ENCODE measurements at places on chromosomes 7 and 10.

DNA sequence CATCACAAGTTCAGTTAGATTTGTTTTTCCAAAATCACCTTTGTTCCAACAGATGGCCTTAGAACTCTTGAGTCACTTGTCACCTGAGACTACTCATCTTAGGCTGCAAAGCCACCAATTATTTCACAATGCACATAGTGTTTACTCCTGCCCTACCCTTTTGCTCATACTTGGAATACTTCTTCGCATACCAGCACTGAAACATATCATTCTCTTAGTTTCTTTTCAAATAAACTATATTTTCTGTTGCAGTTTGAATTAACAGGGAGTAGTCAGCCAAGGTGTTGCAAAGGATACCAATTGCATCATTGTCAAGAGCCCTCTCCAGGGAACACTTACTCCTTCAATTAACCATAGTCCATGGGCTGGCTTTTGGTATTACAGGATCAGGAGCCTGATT lies 71.0 kb downstream of the CASD1 start:
- DNase-seq: no peak

DNA sequence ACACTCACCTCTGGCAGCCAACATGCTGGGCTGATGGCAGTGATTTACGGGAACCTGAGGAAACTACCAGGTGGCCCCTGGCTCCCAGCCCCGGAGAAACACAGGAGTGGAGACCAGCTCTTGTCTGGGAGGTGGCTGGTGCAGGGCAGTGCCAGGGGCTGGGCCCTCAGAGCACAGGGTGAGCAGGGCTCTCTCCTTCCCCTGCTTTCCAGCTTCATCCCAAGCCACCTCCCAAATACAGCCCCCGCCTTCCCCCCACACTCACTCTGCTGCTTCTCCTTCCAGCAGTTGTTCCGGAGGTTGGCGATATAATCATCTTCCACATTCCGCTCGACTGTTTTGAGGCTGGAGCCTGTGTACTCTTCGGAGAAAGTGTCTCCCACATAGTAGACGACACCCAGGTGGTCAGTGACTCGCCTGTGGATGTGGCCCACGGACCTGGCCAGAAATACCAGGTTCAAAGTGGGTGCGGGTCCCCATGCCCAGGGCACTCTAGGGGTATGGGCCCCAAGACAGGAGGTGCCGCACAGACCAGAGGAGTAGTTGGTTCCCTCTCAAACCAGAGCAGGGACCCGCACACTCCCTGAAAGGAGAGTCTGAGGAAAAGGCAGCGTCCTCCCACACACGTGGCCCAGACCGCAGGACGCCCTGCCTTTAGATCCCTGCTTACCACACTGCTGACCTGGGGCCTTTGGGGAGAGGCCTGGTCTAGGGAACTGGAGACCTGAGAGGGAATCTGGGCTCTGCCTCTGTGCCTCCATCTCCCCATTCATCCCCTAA lies 18.3 kb downstream of the DNAJB12 start:
- DNase-seq: no peak

DNA sequence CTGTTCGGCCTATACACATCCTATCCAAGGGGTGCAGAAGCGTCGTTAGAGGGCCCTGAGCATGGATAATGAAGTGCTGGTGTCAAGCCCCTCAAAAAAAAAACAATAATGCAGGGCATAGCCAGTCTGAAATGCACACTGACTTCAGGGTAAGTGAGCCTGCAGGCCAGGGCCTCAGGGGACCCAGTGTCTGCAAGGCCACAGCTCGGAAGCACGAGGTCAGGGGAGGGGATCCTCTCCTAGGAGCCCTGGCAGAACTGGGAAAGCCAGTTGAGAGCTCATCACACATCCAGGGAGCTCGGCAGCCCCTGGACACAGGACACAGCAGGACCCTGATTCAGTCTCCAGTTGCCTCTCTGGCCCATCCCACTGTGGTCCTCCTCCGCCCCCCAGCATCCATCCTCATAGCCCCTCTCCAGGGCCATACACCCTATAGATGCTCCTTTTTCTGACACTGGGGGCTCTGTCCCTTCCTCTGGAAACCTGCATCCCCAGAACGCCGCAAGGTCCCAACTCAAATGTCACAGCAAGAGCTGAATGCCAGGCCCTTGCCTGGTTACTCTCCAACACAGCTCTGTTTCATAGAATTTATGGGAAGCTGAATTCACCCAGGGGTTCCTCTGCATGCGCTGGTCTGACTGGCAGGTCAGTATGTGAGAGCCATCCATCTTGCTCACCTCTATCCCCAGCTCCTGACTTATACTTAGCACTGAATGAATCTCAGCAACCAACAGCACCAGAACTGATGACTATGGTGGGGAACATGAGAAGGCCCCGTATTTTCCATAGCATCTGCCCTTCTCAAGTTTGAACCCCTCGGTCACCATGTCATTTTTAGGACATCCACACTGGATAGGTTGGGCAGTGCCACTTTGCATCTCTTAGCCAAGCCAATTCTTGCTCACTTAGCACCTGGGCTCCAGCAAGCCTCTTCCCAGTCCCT lies 717.0 kb upstream of the IGFBP3 start:
- no peak for DNase-seq

- no peak for DNase-seq
Measured at GRCh38 chr10:120601999-120602398, 145.0 kb downstream of the PLPP4 start.

DNA sequence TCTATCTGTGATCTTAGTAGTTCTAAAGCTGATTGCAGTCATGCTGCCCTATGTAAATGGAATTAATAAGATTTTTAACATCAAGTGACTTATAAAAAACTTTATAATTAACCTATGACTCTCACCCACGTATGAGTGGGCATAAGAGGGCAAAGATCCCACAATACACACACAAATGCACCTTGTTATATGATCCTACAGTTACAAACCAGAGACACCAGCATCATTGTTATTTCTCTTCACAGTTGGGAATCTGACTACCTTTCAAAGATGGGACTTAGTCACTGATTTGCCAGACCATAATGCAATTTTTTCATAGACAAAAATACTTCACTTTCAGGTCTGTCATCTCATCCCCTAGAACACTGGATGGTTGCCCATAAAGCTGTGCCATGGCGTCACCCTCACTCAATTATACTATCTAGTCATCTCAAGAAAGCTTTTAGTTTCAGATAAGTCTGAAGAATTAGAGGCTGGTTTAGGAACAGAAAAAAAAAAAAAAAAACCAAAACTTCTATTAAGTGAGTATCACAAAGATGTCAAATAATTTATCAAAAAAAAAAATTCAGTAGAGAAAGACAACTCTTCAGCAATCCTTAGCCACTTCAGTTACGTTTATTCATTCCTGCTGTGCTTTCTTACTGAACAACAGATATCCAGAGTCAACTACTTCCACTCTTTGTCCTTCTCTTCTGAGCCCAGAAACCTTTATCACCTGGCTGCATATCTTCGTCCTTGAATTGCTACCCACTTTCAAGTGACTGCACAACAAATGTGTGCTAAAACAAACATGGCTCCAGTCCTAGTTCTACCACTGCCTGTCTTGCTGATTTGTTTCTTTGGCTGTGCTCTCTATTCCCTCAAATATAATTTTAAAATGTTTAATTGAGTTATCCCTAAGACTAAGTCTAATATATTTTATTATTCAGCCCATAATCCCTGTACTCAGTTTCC lies 175.0 kb upstream of the CHRM2 start:
- no peak for DNase-seq

GRCh38 chr10:118978998-118979350 lies 50.5 kb upstream of the NANOS1 start:
- DNase-seq: no peak

- no peak for DNase-seq
Measured at GRCh38 chr10:58994226-58995057, 182.0 kb upstream of the PHYHIPL start.

DNA sequence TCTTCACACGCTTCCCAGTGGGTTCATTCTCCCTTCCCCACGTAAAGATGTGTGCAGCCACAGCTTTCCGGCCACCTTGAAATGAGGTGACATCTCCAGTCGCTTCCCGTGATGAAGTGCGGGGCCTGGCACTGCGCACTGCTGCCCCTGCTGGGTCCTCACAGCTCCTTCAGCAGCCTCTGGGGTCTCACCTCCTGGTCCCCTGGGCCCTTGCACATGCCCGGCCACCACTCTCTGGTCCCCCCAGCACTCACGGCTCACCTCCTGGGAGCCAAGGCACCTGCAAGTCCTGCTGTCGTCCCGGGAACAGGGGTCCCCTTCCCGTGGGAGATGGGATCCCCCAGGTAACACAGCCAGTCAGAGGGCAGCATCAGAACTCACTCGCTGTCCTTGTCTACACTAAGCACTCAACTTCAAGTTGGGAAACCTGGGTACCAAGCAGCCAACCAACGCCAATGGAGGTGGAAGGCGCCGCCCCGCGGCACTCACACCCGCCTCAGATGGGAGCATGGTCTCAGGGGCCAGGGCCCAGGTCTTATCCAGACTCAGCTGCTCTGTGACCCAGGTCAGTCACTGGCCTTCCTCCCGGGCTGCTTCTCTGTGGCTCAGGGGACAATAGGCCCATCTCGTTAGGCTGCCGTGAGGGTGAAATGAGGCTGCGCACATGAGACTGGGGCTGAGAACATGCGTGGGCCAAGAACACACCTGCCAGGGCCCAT lies 176.2 kb downstream of the PTPRN2 start:
- no peak for DNase-seq

GRCh38 chr7:2614631-2615330 lies 17.0 kb upstream of the TTYH3 start:
- DNase-seq: no peak

GRCh38 chr10:123394382-123394781 lies 240.2 kb downstream of the BUB3 start:
- DNase-seq: no peak

- DNase-seq: no peak
Measured at GRCh38 chr7:23093546-23093945, 12.0 kb upstream of the KLHL7 start.

DNA sequence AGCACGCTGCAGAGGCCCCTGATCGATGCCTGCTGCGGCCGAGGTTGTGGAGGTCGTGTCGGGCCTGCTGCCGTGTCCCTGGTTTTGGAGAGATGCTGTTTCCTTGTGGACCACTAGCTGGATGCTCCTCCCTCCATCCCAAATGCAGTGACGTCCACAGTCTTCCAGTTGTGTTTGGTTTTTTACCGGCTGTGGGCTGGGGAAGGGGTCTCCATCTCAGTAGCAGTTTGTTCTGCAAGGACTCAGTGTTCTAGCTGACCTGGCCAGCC lies 143.0 kb upstream of the SHH start:
- no peak for DNase-seq

- no peak for DNase-seq
Measured at GRCh38 chr7:139737221-139738100, 40.3 kb downstream of the HIPK2 start.

GRCh38 chr10:113045147-113046055 lies 95.4 kb downstream of the TCF7L2 start:
- DNase-seq: no peak

GRCh38 chr7:43884209-43884608 lies 14.9 kb upstream of the MRPS24 start:
- DNase-seq: no peak

- DNase-seq: no peak
Measured at GRCh38 chr10:4522296-4523000, 303.6 kb upstream of the AKR1E2 start.

- no peak for DNase-seq
Measured at GRCh38 chr10:111833251-111833650, 350.3 kb downstream of the GPAM start.

DNA sequence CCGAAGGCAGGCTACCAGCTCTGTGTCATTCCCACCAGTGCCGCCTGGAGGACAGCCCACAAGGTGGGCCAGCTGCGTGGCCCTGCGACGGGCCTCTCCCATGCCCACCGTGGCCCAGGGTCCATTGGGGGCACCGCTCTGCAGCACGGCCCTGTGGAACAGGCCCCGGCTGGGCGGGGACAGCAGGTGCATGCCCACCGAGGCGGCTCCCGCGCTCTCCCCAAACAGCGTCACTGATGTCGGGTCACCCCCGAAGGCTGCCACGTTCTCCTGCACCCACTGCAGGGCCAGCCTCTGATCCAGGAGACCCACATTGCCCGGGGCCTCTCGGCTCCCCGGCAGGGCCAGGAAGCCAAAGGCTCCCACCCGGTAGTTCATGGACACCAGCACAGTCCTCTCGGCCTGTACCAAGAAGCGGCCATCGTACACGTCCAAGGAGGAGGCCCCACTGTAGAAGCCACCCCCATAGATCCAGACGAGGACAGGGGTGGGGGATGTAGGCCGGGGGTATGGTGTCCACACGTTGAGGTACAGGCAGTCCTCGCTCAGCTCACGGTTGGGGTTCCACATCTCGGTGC lies 2.3 kb downstream of the ACHE start:
- no peak for DNase-seq

GRCh38 chr7:99407872-99408378 lies 472 bp downstream of the PDAP1 start:
- peak; percentile 30 for DNase-seq

DNA sequence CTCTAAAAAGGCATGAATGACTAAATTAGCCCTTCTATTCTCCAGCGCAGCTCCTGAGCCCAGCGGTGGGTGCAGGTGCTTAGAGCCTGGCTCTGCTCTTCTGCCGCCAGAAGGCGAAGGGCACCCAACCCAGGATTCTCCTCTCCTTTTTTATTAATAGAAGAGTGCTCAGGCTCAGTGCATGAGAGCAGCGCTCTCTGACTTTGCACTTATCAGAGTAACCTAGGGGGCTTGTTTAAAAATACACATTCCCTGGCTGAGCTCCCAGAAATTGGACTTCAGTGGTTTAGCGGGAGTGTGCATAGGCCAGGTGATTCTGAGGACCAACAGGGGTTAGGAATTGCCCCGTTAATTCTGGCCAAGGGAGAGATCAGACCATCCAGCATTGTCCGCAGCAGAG lies 1.7 kb upstream of the PFKP start:
- DNase-seq: no peak

- no peak for DNase-seq
Measured at GRCh38 chr10:21458126-21458871, 67.2 kb downstream of the SKIDA1 start.

- DNase-seq: no peak
Measured at GRCh38 chr7:92916770-92917224, 80.4 kb upstream of the CDK6 start.

- no peak for DNase-seq
Measured at GRCh38 chr10:21512573-21513404, 12.7 kb downstream of the SKIDA1 start.

GRCh38 chr7:85001495-85002345 lies 185.1 kb downstream of the SEMA3D start:
- no peak for DNase-seq

GRCh38 chr7:134645935-134646334 lies 718 bp upstream of the BPGM start:
- peak; percentile 2 for DNase-seq

GRCh38 chr10:11165591-11166543 lies 148.2 kb downstream of the CELF2 start:
- peak; percentile 68 for DNase-seq

- no peak for DNase-seq
Measured at GRCh38 chr10:132967540-132967939, 25.2 kb upstream of the CFAP46 start.

Data from effector CD4-positive, alpha-beta T cell (primary cell).